ENCODE measurements at places on chromosomes 7 and 10.

DNA sequence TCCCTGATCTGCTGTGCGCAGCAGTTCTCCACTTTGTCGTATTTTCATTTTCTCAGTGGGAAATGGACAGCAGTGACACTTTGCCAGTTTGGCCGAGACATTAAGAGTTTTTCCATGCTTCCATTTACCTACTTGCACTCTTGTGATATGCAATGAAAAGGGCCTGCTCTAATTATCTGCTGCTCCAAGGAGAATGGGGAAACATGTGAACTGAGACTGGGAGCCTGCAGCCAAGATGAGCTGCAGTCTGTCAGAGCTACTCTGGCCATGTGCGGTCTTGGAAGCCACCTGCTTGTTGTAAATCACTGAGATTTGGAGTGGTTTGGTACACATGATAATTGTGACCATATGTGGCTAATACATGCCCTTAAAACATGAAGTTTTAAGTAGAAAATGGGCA, 586.6 kb upstream of the POT1 start:
- no peak overlapping the region for H3K4me3 ChIP-seq
- no peaks in the 10 kb centered on the region for H3K36me3 ChIP-seq
- H3K27ac ChIP-seq = no peak overlapping the region
- no peaks in the 10 kb centered on the region for H3K27me3 ChIP-seq
- H3K4me1 ChIP-seq = no peaks in the 10 kb centered on the region

GRCh38 chr10:120702032-120702431, 149.1 kb upstream of the WDR11 start:
- no peaks in the 10 kb centered on the region for H3K36me3 ChIP-seq
- DNase-seq = no peak
- H3K4me1 ChIP-seq = no peaks in the 10 kb centered on the region
- H3K4me3 ChIP-seq = no peak overlapping the region
- no peaks in the 10 kb centered on the region for H3K27me3 ChIP-seq

DNA sequence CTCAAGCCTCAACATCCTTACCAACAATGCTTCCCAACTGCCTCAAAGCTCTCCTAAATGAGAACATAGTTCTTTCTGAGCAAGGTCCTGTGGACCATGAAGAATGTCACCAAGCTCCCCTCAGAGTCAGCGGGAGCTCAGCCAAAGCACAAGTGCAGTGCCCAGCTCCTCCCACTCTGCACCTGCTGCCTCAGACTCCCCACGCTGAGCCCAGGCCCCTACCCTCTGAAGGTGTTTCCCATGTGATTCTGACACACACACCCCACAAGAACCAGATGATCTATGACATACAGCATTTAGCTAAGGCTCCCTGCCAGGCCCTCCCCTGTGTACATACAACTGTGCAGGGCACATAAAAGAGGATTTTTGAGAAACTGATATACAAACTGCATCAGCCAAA, 19.2 kb downstream of the ERCC6 start:
- no peak overlapping the region for H3K4me3 ChIP-seq
- no peak overlapping the region for H3K27ac ChIP-seq
- no peaks in the 10 kb centered on the region for H3K36me3 ChIP-seq
- no peaks in the 10 kb centered on the region for H3K4me1 ChIP-seq
- H3K27me3 ChIP-seq = no peaks in the 10 kb centered on the region
- DNase-seq = no peak

GRCh38 chr7:50324113-50324512, 19.6 kb downstream of the IKZF1 start:
- no peak for DNase-seq
- no peaks in the 10 kb centered on the region for H3K36me3 ChIP-seq
- no peak overlapping the region for H3K27ac ChIP-seq
- H3K4me3 ChIP-seq = no peak overlapping the region
- H3K27me3 ChIP-seq = no peaks in the 10 kb centered on the region
- no peaks in the 10 kb centered on the region for H3K4me1 ChIP-seq

DNA sequence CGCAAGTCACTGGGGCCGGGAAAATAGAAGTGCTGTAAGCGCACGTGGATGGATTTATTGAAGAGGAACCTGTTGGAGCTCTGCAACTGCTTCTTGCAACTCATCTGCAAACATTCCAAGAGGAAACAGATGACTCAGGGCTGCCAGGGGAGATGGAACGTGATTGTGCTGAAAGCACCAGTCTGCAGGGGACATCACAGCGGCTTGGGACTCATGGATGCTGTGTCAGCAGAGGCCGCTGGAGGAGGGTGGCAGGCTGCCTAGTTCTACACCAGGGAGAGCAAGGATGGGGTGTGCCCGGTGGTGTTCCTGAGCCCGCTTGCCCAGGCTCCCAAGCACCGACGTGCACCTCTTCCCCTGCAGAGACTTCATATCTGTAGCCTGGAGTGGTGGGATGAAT, 515.7 kb downstream of the TCERG1L start:
- DNase-seq = no peak
- H3K4me1 ChIP-seq = no peaks in the 10 kb centered on the region
- no peak overlapping the region for H3K27ac ChIP-seq
- H3K27me3 ChIP-seq = no peaks in the 10 kb centered on the region
- H3K4me3 ChIP-seq = no peak overlapping the region

- no peaks in the 10 kb centered on the region for H3K36me3 ChIP-seq
- no peaks in the 10 kb centered on the region for H3K27me3 ChIP-seq
- no peak for DNase-seq
Measured at GRCh38 chr10:22640359-22640758, 74.0 kb downstream of the PIP4K2A start.

DNA sequence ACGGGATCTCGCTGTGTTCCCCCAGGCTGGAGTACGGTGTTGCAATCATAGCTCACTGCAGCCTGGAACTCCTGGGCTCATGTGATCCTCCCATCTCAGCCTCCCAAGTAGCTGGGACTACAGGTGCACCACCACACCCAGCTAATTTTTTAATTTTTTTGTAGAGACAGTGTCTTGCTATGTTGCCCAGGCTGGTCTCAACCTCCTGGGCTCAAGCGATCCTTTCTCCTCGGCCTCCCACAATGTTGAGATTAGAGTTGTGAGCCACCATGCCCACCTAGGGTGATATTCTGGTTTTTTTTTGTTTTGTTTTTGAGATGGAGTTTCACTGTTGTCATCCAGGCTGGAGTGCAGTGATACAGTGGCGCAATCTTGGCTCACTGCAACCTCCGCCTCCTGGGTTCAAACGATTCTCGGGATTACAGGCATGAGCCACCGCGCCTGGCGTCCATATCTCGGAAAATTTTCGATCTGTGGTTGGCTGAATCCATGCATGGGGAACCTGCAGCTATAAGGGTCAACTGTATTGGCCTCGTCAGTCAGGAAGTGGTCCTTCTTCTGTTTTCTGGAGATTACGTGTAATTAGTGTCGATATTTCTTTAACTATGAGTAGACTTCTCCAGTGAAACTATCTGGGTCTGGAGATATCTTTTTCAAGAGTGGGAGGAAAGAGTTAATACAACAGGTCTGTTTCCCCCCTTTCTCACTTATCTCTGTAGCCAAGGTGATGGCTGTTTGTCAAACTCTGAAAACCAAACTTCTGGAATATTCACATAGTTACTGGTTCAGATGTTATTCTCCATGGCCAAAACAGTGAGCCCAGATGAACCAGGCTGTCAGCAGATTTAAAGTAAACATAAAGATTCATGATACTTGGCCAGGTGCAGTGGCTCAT, 21.0 kb upstream of the FIS1 start:
- no peak for DNase-seq
- no peak overlapping the region for H3K27ac ChIP-seq
- H3K36me3 ChIP-seq = no peaks in the 10 kb centered on the region
- H3K4me1 ChIP-seq = peaks cover 11% of the 10 kb centered on the region
- H3K27me3 ChIP-seq = no peaks in the 10 kb centered on the region

Measured in testis (tissue), 5 donors.